ENCODE measurements at places on chromosomes 5 and 9.

GRCh38 chr5:132751444-132751843 is 4.2 kb downstream of the CCNI2 start:
- DNase-seq = no peak

- DNase-seq = no peak
Measured at GRCh38 chr5:179430193-179431175, 85.2 kb upstream of the ADAMTS2 start.

DNA sequence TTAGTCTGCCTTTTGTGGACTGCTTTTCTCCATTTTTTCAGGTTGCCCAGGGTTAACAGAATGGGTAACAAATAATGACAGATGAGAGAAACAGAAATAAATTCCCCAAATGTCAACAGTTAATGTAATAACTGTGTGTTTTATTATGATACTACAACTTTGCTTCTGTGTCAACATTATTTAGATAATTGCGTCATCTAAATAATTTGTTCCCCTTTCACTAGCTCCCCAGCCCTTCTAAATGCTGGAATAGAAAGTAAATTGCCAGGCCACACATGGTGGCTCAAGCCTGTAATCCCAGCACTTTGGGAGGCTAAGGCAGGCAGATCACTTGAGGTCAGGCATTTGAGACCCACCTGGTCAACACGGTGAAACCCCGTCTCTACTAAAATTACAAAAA is 53.5 kb downstream of the RNF38 start:
- no peak for DNase-seq

- no peak for DNase-seq
Measured at GRCh38 chr9:90722071-90722470, 79.4 kb upstream of the DIRAS2 start.

DNA sequence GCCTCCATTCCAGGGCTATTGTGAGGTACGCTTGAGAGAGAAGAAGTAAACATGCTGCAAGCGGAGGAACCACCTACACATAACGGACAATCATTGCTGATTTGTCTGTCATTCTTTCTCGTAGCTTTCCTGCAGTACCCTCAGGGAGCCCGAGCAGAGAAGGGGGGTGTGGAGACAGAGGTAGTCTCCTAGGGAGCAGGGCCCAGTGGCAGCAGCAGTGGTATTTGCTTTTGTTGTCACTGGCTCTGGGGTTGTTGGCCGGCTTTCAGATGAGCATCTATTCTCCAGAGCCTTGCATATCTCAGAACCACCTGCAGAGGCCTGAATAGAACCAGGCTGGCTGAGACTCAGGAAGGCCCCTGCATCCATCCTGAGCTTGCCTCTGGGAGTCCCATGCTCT is 19.9 kb downstream of the ENHO start:
- no peak for DNase-seq

DNA sequence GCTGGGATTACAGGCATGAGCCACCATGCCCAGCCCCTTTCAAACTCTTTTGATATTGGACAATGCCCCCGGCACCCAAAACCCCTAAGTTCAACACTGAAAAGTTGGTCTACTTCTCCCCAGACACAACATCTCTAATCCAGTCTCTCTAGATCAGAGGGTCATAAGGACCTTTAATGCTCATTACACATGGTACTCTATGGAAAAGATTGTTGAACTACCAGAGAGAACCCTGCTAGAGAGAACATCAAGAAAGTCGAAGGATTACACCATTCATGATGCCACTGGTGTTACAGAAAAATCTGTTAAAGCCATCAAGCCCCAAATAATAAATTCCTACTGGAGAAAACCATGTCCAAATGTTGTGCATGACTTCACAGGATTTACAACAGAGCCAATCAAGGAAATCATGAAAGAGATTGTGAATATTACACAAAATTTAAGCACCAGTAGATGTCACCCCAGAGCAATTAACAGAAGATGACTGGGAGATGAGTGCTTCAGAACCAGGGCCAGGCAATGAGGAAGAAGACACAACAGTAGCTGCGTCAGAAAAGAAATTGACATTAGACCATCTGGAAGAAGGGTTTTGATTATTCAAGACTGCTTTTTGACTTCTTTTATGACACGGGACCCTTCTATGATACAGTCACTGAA is 28.3 kb upstream of the NIPAL4 start:
- DNase-seq = peak; percentile 4

GRCh38 chr5:128402506-128402905 is 135.5 kb downstream of the FBN2 start:
- no peak for DNase-seq

DNA sequence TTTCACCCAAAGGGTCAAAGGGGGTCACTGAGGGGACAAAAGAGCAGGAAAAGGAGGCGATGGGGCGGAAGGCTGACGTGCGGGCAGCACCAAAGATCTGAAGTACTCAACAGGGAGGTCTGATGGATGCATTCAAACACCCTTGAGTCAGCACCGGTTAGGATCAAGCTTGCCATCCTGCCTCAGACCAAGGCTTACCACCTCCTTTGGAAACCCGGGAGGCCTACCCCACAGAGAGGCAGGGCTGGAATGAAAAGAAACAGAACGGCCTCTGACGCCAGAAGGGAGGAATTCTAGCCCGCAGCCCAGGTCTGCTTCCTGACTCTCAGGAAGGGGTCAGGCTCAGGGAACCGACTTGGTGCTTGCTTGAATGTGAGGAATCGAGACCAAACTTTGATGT is 125.6 kb downstream of the PAPPA start:
- no peak for DNase-seq

- no peak for DNase-seq
Measured at GRCh38 chr9:99722877-99723276, 98.8 kb upstream of the NR4A3 start.

DNA sequence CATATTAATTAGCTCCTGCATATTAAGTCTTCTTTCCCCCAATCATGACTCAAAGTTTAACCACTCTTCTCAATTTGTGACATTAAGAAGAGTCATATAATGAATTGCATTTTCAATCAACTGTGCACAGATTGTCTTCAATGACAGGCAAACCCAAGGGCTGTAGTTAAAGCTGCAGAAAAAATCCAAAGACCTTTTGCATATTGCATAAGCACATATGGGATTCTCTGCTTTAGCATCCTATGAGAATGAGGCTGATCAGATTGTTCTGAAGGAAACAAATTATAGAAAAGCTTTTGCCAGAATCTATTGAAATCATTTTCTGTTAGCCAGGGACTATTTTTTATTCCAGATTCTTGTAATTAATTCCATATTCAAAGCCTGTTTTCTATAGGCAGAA is 112.3 kb downstream of the FAM170A start:
- DNase-seq = no peak

GRCh38 chr9:13728131-13728530 is 448.6 kb upstream of the MPDZ start:
- no peak for DNase-seq

- DNase-seq = no peak
Measured at GRCh38 chr5:34867660-34868059, 28.7 kb downstream of the TTC23L start.

- no peak for DNase-seq
Measured at GRCh38 chr9:89522959-89523285, 25.0 kb upstream of the SEMA4D start.

- no peak for DNase-seq
Measured at GRCh38 chr5:174529925-174530681, 194.3 kb upstream of the MSX2 start.

DNA sequence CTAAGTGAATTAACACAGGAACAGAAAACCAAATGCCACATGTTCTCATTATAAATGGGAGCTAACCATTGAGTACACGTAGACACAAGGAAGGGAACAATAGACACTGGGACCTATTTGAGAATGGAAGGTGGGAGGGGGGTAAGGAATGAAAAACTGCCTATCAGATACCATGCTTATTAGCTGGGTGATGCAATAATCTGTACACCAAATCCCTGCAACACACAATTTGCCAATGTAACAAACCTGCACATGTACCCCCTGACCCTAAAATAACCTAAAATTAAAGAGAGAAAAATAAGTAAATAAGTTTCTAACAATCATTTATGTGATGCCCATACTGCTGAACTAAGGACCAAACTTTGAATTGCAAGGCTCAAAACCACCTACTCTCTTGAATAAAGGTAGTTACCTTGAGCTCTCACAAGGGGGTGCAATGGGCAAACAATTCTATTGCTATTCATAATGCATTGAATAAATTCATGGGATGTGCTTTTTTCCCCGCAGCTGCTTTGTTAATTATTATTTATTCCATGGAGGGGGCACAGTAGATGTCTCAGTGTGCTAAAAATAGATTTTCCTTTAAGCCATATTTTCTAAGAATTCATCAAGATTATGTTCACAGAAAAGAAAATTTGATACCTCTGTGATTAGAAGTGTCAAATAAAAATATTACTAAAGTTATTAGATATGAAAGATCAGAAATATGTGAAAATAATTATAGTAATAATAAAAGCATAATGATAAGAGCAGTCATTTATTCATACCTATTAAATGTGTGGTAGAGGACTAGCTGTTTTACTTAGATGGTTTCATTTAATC is 76.2 kb upstream of the PTPN3 start:
- no peak for DNase-seq

GRCh38 chr9:130266236-130267098 is 907 bp downstream of the HMCN2 start:
- DNase-seq = no peak

- DNase-seq = no peak
Measured at GRCh38 chr9:136616948-136617695, 45.6 kb upstream of the EGFL7 start.

GRCh38 chr5:133271606-133272005 is 219.8 kb downstream of the HSPA4 start:
- DNase-seq = no peak

DNA sequence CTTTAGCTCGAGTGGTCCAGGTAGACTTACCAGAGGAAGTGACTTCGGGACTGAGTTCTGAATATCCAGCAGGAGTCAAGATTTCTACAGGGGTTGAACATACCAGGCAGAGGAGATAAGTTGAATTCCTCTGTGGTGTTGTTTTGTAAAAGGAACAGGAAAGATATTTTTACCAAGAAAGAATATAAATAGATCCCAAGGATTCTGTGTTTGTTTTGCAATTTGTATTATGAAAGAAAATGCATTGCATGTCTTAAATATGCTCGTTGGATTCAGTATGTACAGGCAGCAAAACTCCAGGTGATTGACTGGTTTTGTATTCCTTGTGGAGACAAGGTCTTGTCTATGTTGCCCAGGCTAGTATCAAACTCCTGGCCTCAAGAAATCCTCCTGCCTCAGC is 197.8 kb downstream of the FRMD3 start:
- DNase-seq = no peak

- DNase-seq = no peak
Measured at GRCh38 chr5:53713978-53714666, 153.7 kb downstream of the NDUFS4 start.

DNA sequence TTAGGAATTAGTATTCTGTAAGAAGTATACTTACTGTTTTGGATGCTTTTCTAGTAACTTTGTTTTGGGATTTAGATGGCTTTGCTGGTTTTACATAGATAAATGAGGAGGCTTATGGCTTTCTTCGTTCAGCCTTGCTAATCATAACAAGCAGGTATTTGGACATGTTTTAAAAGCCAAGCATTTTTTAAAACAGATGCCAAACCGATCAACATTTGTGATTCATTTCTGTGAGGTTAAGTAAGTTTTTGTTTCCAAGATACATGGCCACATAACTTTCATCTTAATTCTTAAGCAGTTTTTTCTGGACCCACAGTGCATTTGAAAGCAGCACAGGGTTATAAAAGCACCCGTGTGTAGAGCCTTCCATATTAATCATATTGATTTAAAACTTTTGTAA is 21.7 kb downstream of the TARS1 start:
- no peak for DNase-seq

GRCh38 chr5:102895234-102895633 is 140.1 kb downstream of the PAM start:
- DNase-seq = no peak

DNA sequence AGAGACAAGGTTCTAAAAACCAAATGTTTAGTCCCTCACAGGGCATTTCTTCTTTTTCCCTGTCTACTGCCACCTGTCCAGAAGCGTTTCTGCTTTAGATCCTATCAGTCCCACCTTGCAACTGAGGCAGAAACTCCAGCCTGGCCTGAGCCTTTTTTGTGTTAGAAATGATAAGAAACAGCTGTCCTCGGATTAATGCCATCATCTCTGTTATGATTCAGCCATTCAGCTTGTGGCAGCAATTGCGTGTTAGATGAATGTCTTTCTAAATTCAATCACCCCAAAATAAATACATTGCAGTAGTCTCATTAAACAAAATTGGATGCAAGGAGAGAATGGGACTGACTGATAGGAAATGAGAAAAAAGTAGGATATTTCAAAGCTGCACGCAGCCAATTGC is 28.3 kb upstream of the FRMPD1 start:
- DNase-seq = no peak

GRCh38 chr5:76789991-76790581 is 28.7 kb upstream of the F2RL1 start:
- no peak for DNase-seq

DNA sequence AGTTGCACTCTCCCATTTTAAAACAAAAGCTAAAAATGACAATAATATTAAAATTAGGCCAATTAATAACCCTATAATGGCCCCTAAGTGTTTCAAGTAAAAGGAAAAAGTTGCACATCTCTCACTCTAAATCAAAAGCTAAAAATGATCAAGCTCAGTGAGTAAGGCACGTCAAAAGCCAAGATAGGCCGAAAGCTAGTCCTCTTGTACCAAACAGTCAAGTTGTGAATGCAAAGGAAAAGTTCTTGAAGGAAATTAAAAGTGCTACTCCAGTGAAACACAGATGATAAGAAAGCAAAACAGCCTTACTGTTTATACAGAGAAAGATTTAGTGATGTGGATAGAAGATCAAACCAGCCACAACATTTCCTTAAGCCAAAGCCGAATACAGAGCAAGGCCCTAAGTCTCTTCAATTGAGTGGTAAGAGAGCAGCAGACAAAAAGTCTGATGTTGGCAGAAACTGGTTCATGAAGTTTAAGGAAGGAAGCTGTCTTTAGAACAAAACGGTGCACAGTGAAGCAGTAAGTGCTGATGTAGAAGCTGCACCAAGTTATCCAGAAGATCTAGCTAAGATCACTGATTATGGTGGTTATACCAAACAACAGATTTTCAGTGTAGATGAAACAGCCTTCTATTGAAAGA is 144.1 kb upstream of the ACOT12 start:
- no peak for DNase-seq

DNA sequence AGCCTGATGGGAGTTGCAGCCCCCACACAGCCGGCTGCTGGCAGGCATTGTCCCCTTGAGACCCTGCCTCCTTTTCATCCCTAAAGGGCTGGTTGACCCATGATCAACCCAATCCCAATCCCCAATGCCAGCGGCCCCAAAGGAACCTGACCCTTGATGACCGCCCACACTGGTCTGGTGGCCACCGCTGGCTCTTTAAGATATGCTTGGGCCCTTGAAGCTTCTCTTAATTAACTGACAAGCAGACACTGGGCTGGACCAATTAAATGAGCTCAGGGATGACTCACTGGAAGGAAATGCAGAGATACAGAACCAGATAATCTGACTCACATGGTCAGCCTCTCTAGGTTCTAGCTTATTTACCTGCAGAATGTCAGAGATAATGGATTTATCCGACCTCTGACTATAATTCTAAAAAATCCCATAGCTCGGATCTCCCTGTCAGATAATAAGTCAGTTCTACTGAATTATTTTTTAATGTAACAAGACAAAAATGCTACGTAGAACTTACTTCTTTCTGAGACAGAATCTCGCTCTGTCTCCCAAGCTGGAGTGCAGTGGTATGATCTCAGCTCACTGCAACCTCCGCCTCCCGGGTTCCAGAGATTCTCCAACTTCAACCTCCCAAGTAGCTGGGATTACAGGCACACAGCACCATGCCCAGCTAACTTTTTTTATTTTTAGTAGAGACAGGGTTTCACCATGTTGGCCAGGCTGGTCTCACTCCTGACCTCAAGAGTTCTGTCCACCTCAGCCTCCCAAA is 11.1 kb upstream of the MLANA start:
- no peak for DNase-seq

GRCh38 chr5:102278231-102278630 is 17.9 kb downstream of the SLCO4C1 start:
- no peak for DNase-seq
